ENCODE measurements at places on chromosomes 1 and 21.
A peak's percentile ranks its signal among the peaks of the same experiment; 100 is the strongest.

- peak; percentile 53 for DNase-seq
Observed at GRCh38 chr1:198156745-198157240, at the start of gene NEK7. TSS of gene NEK7 (plus strand) at chr1:198156998. CDS start at chr1:198232581, 75,583 bp downstream.

DNA sequence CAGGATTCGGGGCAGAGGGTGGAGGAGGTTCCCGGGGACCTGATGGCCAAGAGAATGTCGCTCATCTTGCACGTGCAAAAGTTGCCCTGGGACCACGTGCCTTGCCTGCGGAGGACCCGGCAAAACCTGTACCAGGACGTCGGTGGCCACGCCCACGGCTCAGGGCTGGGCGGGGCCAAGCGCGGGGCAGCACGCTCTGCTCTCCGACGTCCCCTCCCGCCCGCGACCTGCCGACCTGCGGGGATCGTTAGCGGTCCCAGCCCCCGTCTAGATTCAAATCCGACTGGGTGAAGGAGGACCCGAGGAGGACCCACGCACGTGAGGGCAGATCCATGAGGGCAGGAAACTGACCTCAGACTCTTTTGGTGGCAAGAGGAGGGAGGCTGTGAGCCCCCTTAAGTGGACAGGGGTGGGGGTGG is at the start of gene C1orf167:
Gene C1orf167 (plus strand): TSS at position 206 of the 419 bp plus-strand sequence. CDS start 2,208 bp downstream, outside the sequence.
- DNase-seq, result no peak

DNA sequence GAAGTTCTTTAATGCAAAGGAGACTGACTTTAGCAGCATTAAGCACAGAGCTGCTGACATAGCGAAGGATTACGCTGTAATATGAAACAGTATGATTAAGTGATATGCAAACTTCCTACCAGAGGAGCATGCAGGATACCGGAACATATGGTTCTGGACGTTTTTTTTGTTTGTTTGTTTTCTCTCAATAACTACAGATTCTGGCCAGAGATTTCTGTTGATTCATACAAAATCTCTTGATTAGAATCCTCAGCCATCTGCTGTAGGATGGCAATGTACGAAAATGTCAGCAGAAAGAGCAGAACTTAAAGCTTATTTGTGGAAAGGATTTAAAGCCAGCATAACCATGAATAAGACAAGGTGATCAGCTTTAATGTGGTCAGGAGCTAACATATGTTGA is 970.7 kb downstream of the KCNT2 start:
- no peak for DNase-seq

DNA sequence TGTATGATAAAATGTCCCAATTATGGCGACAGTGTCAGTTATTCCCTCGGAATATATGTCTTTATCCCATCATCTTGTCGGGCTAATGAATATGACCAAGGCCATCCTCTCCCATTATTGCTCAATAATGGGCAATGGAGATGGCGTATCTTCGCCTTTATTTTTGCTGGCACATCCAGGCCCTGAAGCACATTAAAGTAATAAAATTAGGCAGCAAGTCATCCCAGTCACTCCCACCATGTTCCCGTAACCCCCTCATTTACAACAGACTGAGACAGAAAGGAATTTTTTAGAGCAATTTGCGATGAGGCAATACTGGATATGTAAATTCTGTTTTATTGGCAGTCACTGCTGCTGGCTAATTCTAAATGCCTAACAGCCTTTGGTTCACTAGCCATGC is 35.3 kb downstream of the CLIC6 start:
- DNase-seq, result no peak

DNA sequence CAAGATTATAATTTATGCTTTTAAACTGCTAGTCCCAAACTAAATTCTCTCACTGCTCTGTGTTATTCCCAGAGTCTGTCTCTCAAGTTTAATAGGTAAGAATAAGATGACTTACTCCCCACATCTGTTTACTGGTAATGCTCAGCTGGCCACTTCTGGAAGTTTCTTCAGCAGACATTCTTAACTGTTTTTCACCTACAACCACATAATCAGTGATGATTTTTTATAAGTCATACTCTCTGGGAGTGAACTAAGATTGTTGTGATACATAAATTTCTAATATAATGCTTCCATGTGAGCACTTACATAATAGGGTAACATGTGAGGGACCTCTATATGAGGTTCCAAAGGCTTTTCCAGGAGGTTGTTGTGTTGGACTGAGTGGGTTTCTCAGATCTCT is 8.7 kb downstream of the SLAMF7 start:
- no peak for DNase-seq

GRCh38 chr1:149916898-149917252 is 769 bp downstream of the SV2A start:
- DNase-seq, result no peak

DNA sequence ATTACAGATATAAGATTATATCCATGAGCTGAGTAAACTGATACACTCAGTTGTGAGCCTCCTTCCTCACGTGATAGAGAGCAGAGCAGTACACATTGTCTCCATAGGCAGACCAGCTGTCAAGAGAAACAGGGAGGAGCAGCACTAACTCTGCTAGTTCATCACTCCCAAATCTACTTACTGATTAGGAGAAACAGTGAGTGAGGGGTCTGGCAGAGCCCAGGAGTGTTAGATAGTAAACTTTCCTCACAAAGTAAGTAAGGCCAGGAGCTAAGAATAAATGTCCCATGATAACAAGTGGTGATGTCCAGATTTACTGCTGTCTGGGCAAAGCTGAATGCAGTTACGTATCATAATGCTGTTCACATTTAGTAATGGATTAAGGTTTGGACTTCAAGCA is 168.6 kb upstream of the KCNK2 start:
- DNase-seq, result no peak

DNA sequence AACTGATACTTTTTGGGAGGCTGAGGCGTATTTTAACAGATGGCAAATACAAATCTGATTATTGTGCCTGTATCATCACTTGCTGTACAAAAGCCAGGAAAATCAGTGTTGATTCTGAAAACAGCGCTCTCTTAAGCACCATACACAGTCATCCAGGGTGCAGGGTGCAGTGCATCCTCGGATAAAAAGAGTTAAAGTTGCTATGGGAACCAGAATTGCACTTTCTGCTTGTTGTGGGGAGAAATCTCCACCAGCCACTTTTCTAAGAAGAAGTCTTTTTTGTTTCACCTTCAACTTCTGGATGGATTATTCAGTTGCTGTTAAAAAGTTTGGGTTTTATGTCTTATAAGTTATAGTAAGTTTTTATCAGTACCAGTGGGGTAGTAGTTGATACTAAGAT is 3.8 kb downstream of the LAMC1 start:
- DNase-seq, result no peak

GRCh38 chr1:21267191-21268077 is 22.8 kb downstream of the ECE1 start:
- DNase-seq, result no peak

- DNase-seq, result no peak
Observed at GRCh38 chr1:177383715-177384114, 213.0 kb downstream of the BRINP2 start.

GRCh38 chr1:29991025-29991424 is 732.4 kb downstream of the MATN1 start:
- DNase-seq, result no peak

DNA sequence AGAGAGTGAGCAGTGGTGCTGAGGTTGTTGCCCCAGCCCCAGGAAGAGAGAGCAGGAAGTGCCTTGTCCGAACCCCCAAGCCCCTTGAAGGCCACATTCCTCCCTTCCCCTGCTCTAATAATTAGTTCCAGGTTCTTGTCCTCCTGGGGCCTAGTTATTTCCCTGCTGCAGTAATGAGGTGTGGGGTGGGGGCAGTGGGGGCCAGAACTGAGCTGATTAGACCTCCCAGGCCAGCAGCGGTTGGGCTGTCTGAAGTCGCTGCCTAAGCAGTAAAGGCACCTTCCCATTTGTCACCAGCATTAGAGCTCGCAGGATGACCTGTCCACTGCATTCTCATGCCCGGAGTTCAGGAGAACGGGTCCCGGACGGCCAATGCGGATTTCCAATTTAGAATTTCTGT is 186.5 kb upstream of the CSF3R start:
- DNase-seq, result no peak

GRCh38 chr1:117142200-117142599 is 20.7 kb upstream of the TRIM45 start:
- no peak for DNase-seq

DNA sequence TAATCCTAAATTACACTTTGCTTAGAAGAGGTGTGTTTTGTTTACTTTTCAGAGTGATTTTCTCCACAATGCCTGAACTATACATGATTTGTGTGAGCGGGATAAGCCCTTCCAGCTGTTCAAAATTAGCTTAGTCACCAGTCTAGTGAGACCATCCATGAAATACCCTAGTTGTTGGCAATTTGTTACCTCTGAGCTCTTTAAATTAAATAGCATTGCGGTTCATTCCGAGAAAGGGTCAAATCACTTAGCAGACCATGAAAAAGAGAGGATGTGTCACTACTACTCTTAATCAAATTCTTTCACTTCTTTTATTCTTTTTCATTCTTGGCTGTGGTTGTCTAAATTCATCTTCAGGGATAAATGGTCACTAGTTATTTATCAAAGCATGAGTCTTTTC is 11.9 kb upstream of the VAV3 start:
- no peak for DNase-seq

DNA sequence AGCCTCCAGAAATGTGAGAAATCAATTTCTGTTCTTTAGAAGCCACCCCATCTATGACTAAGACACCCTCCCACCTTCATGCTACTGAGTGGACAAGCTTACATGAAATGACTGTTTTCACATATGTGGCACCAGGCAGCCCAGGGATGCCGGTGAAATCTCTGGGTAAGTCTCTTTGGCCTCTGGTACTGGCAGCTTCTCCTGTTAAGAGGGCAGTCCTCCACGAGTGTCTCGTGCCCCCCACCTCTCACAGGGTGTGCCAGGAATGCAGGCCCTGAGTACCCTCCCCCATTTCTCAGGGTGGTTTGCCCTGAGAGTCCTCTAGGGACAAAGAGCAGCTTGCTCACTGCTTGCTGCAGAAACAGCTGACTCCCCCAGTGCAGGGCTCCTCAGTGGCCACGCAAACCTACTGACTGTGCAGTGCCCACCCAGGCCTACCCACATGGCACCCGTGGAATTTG is 3.2 kb upstream of the PRXL2B start:
- no peak for DNase-seq

GRCh38 chr1:226643177-226643576 is 94.6 kb downstream of the STUM start:
- DNase-seq, result no peak

All from effector memory CD4-positive, alpha-beta T cell (primary cell).